ENCODE measurements at places on chromosomes 4 and X. TPM values are rescaled to one million over a fixed set of nuclear protein-coding genes. Genes with fewer than 3 reads are reported as not detected.

MGAT4D gene
- total RNA-seq: not detected

AVPR2 gene
- total RNA-seq: not detected

XAGE1B gene
- total RNA-seq: not detected

MAMLD1 gene
- total RNA-seq: 3.6 TPM

RPS6KA6 gene
- 0.34 TPM for total RNA-seq

MAGEC3 gene
- total RNA-seq: not detected

CT83 gene
- total RNA-seq: not detected

DIPK2B gene
- 266 TPM for total RNA-seq

SYNPO2 gene
- total RNA-seq: 0.53 TPM

FGFBP2 gene
- total RNA-seq: not detected

ADGRL3 gene
- total RNA-seq: 1.1 TPM

IBSP gene
- not detected for total RNA-seq

MPP1 gene
- 32.9 TPM for total RNA-seq

MXRA5 gene
- 0.44 TPM for total RNA-seq

FREM3 gene
- total RNA-seq: not detected

GPR173 gene
- 2.4 TPM for total RNA-seq

TMEM271 gene
- total RNA-seq: not detected

SPANXN3 gene
- not detected for total RNA-seq

Data from glomerular endothelial cell (primary cell).